NAMALWA (cell line): ENCODE measurements at places on chromosomes 1 and 21.

DNA sequence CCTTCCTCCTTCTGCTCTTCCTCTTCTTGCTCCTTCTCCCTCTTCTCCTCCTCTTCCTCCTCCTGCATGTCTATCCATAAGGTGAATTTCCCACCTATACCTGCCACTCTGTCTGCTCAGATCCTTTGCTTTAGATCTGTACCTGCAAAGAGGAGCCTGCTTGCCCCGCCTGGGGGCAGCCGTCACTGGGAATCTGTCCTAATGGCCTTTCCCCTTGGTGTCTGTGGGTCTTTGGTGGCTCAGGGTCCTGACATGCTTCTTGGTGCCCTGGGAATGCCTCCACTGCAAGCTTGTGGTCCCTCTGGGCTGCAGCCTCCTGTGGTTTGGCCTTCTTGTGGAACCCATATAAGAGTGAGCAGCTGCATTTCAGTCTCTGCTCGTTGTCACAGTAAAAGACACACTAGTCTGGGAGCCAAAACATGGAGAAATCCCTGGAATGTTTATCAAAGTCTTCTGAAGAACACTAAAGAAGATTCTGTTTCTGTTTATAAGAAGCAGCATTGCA, 79.5 kb upstream of the CSF3R start:
- DNase-seq: no peak

- no peak for DNase-seq
Measured at GRCh38 chr1:59307591-59307990, 10.7 kb downstream of the FGGY start.

- DNase-seq: no peak
Measured at GRCh38 chr1:6603915-6604558, 1.4 kb upstream of the KLHL21 start.

GRCh38 chr1:41480204-41481108, 4.0 kb downstream of the EDN2 start:
- no peak for DNase-seq

DNA sequence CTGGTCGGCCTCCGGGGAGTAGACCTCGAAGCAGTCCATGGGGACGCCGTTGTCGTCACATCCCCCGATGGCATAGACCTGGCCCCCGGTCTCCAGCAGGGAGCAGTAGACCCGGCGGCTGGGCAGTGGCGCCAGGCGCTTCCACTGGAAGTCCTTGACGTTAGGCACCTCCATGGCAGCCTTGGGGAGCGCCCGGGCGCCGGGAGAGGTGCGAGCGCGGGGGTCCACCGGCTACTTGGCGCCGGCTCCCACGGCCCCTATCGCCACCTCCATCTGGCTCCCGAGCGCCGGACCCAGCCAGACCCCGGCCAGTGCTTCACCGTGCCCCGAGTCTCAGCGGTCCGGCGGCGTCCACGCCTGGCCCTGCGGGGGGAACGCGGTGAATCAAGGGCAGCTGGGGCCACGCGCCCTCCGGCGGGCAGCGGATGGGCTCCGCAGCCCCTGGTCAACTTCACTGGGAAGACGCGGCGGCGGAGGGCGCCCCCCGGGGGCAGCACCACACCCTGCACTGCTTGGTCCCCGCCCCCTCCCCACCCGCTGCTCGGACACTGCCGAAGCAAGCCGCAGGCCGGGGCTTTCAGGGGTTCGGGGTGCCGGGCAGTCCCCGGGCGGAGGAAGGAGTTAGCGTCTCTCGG, 13.2 kb downstream of the KLHDC8A start:
- DNase-seq: no peak

DNA sequence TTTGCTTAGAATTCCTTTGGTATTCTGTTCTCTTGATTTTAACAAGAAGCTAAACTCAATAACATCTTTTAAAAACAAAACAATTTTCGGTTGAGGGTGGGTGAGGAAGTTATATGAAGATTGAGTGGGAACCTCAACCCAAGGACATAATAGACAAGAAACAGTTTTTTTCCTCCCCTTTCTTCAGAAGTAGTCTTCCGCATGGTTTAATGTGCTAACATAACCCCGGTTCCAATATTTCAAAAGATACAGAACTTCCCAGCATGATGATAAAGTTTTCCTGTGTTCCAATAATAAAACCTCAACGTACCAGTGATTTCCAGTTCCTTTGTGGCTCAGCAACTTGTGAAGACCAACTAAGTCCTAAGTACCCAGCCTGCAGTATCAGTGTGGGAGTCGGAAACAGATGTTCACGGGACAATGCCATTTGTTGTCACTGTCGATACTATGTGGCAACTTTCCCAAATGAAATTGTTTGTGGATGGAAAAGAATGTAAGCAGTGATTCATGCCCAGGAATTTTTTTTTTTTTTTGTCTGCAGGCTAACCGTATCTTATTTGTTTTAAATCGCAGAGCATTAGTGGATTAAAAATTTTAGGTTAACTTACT, 48.5 kb downstream of the NR5A2 start:
- DNase-seq: no peak

GRCh38 chr1:60280256-60280655, 206.7 kb upstream of the C1orf87 start:
- no peak for DNase-seq

DNA sequence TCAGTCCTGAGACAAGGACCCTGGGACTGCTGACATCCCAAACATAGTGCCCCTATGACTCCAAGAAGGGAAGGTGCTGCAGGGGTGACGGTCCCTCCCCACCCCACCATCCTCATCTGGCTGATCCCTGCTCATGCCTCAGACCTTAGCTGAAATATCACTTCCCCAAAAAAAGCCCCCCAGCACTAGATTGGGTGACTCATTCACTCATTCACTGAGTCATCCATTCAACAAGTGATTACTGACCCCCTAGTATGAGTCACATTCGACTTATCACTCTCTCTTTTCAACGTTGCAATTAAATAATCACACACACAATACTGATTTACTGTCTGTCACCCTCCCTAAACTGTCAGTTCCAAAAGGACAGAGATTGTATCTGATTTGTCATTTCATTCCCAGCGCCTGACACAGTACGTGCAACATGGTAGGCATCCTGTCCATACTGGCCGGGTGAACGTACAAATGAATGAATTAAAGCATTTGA, 48.6 kb downstream of the HIVEP3 start:
- DNase-seq: no peak

- DNase-seq: no peak
Measured at GRCh38 chr1:205350691-205351141, 6.0 kb downstream of the KLHDC8A start.

- DNase-seq: no peak
Measured at GRCh38 chr1:232183802-232184201, 446.1 kb downstream of the SIPA1L2 start.

DNA sequence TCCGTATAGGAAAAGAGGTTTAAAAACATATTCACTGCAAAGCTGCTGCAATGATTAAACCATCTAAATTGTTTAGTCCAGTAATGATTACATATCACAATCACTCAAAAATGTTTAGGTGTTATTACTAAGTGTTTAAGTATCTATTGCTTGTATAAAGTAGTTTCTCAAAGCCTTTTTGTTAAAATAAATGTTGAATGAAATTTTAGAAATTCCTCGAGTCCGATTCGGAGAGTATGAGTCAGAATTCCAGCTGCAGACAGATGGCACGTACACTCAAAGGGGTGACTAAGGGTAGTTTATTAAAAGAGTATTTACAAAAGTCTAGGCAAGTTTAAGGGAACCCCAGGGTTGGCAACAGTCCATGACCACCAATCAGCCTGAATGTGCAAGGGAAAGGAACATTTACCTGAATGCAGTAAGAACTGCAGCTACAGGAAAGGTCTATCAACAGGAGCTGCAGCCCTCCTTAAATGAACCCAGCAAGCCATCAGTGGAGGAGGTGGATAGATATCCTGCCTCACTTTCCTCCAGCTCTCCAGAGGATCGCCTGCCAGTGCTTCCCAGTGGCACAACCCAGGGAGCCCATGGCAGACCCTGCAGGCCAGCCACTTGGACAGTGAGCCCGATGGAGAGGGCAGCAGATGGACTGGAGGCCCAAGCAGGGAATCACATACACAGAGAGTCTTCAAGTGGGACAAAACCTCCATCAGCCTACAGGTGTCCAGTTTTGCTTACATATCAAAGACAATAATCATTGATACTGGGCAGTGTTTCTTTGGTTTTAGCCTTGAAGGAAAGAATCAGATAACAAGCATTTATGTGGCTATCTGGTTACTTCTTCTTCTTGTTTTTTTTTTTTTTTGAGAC, 92.1 kb upstream of the SLC44A3 start:
- DNase-seq: no peak

DNA sequence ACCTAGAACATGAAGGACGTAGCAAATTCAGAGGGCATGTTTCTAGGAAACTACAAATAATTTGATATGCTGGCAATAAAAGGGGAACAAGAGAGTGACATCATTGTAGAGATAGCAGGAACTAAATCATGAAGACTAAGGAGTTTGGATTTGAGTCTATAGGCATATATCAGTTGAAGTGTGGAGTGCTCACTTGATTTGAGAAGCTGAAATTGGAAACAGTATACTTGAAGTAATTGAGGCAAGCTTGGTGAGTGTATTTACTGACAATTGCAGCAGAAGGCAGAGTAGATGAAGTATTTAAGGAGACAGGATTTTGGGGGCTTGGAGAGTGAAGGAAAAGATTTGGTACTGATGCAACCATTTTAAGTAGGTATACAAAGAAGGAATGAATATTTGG, 6.4 kb upstream of the TMCO2 start:
- no peak for DNase-seq

GRCh38 chr1:20604678-20605077, 15.8 kb downstream of the CDA start:
- no peak for DNase-seq

DNA sequence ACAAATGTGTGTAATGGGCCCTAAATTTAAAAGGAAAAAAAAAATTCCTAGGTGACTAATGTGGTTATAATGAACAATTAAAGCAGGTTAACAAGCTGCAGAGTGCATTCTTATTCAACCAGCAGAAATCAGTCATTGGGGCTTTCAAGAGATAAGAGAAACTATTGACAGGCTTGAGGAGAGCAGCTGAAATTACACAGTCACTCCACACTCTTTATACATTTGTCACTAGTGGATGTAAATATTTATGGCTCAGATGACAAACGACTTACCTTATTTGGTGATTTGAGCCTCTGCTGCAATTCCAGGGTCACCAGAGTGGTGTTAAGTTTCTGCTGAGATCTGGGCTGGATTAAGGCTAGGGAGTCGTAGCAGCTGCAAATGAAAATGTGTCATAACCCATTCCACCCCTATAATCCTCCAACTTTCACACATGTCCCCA, 896.3 kb downstream of the TTLL7 start:
- DNase-seq: no peak

- no peak for DNase-seq
Measured at GRCh38 chr1:160214481-160215140, 9.4 kb downstream of the PEA15 start.

GRCh38 chr1:162388083-162388594, 6.6 kb downstream of the C1orf226 start:
- DNase-seq: no peak

DNA sequence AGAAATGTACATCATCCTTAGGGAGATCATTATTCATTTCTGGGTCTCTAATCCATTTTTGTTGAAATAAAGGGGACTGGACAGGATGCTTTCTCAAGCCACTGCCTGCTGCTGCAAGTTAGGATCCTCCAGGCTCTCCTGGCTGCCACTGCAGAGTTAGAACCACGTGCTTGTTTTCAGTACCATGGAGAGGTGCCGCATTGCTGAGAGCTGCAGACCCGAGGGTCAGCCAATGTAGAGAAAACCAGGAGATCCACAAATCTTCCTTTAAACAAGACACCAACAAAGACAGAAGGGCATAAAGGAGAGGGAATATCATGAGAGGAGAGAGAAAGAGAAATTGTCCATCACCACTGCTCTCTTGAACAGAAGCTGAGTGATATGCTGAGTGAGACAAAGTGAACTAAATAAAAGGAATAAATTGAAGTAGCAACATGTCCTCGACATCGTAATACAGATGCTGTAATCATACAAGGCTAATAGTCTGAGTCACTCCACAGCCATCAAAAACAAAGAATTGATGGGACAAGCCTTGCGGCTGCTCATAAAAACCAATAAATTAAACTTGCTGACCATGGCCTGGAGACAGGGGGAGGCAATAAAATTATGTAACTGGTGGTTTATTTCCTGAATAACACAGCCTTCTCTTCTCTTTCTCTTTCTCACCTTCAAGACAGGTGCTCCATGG, 255.7 kb downstream of the OMA1 start:
- peak; percentile 22 for DNase-seq
